ENCODE measurements at places on chromosomes 12 and 14.
A peak's percentile ranks its signal among the peaks of the same experiment; 100 is the strongest.

DNA sequence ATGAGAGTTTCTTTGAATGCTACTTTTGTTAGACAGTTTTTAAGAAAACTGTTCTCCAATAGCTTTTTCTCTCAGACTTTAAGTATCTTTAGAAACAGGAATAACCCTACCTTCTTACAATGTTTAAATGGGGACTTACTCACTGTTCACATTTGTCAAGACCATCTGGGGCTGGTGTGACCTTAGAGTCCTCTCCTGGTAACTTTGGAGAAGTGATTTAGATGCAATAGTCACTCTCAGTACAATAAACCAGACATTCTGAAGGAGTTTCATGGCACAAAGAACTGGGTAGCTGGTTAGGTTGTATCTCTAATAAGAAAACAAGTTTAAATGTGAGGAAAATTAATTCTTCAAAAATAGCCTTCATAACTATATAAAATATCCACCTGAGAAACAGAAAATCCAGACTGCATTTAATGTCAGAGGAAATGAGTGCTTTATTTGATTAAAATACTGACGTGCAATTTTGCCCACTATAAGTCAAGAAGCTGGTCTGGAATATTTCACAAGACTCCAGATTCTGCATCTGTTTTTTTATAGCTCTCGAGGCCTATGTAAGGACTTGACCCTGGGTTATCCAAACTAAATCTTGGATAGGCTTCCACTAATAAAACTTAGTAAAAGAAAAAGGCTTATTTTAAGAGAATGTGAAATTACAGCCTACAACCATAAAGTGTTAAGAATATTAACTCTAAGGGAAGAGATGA lies 108.7 kb downstream of the PTGER2 start:
- no peak overlapping the region for H3K27ac ChIP-seq
- H3K36me3 ChIP-seq: peaks cover 4% of the 10 kb centered on the region
- no peaks in the 10 kb centered on the region for H3K27me3 ChIP-seq
- H3K4me3 ChIP-seq: no peak overlapping the region
- no peaks in the 10 kb centered on the region for H3K4me1 ChIP-seq

GRCh38 chr14:89618811-89619551 lies 201.9 kb upstream of the FOXN3 start:
- no peaks in the 10 kb centered on the region for H3K27me3 ChIP-seq
- peaks cover 51% of the 10 kb centered on the region for H3K4me1 ChIP-seq
- peaks cover 31% of the 10 kb centered on the region for H3K36me3 ChIP-seq
- peak; percentile 60 for DNase-seq
- peak overlapping the region; percentile 90 for H3K4me3 ChIP-seq

DNA sequence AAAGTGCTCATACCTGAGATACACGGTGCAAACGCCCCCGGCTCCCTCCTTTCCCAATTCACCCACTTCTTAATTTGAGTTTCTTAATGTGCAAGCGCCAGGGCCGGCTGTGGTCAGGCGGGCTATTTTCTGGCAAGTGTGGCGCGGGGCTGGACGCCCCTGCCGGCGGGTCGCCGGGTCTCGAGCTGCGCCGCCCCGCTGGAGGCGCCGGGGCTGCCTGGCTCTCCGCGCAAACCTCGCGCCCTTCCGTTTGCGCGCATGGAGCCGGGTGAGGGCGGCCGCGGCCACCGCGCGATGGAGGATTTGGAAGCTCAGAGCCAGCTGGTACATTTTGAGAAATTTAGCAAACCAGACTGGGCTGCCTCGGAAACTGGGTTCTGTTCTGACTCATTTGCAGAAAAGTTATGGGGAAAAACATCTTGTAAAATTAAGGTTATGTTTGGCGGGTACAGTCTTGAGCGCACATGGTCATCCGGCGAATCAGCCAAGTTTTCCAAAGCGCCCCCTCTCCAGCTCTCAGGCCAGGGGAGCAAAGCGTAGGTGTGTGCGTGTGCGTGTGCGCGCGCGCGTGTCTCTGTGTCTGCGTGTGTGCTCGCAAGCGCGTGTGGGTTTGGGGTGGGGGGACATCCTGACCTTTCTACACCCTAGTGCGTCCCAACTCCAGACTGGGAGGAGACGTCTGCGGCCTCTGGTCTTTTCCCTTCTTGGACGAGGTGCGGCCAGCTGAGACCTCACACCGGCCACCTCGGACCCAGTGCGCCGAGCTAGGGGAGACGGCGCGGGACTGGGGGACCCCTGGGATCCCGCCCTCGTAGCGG lies 6.5 kb upstream of the OTX2 start:
- no peaks in the 10 kb centered on the region for H3K36me3 ChIP-seq
- H3K4me1 ChIP-seq: no peaks in the 10 kb centered on the region
- no peak for DNase-seq
- H3K27ac ChIP-seq: no peak overlapping the region
- peaks cover 47% of the 10 kb centered on the region for H3K27me3 ChIP-seq

- peaks cover 18% of the 10 kb centered on the region for H3K27me3 ChIP-seq
- H3K36me3 ChIP-seq: no peaks in the 10 kb centered on the region
Observed at GRCh38 chr12:95322326-95322725, 104.7 kb downstream of the VEZT start.

DNA sequence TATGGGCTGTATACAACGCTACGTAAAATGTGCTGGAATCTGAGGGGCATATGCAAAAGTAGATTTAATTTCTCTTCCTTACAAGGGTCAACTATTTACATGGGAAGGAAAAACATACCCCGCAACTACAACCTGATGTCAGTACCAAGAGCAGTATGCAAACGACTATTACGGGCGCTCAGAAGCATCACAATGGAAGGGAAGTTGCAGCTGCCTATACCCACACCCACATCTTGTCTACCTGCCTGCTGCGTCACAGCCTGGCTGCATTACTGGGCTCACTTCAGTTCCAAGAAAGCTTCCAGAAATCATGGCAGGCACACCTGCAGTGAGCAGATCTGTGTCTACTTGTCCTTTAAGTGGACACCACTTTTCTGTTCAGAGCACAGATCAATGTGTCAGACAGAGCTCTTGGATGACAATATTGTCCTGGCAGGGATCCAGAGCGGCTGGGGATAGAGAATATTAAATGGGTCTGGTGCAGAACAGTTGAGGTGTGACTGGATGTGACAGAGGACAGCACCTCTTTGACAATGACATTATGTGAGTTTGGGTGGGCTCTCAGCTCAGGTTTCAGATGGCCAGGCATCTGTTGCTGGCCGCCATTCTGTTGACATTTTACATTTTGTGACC lies 41.5 kb upstream of the GNG2 start:
- H3K36me3 ChIP-seq: no peaks in the 10 kb centered on the region
- no peak overlapping the region for H3K4me3 ChIP-seq

- H3K27me3 ChIP-seq: peaks cover 40% of the 10 kb centered on the region
- no peaks in the 10 kb centered on the region for H3K36me3 ChIP-seq
- no peak for DNase-seq
- no peak overlapping the region for H3K27ac ChIP-seq
- no peak overlapping the region for H3K4me3 ChIP-seq
- no peaks in the 10 kb centered on the region for H3K4me1 ChIP-seq
Observed at GRCh38 chr14:54252072-54252730, 144.6 kb upstream of the CDKN3 start.

- no peak overlapping the region for H3K4me3 ChIP-seq
- no peaks in the 10 kb centered on the region for H3K4me1 ChIP-seq
- peaks cover 37% of the 10 kb centered on the region for H3K36me3 ChIP-seq
- no peaks in the 10 kb centered on the region for H3K27me3 ChIP-seq
- no peak overlapping the region for H3K27ac ChIP-seq
Observed at GRCh38 chr12:101287357-101287756, 7.5 kb downstream of the UTP20 start.

DNA sequence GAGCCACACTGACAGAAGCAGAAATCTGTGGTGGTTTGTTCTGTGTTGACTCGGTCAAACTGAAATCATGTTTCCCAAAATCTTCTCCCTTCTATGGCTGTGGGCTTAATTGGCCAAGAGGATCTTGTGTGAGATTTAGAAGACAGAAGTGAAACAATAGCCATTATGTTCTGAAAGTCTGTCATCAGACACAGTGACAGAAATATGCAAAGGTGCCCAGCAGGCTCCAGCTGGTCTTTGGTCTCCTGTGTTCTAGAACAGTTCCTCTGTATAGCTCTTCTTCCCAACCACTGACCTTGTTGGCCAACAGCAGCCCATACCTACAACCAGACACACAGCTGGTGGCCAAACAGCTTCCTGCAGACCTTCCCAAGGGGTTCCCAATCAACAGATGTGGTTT lies 25.0 kb upstream of the COCH start:
- no peak overlapping the region for H3K4me3 ChIP-seq
- DNase-seq: no peak
- no peak overlapping the region for H3K27ac ChIP-seq
- H3K4me1 ChIP-seq: no peaks in the 10 kb centered on the region
- H3K36me3 ChIP-seq: no peaks in the 10 kb centered on the region
- peaks cover 54% of the 10 kb centered on the region for H3K27me3 ChIP-seq

GRCh38 chr14:79862045-79862444 lies 349.3 kb downstream of the DIO2 start:
- H3K4me1 ChIP-seq: no peaks in the 10 kb centered on the region
- no peak for DNase-seq

GRCh38 chr12:29572464-29572863 lies 75.0 kb upstream of the OVCH1 start:
- H3K4me3 ChIP-seq: no peak overlapping the region
- no peak for DNase-seq
- no peaks in the 10 kb centered on the region for H3K4me1 ChIP-seq
- H3K27ac ChIP-seq: no peak overlapping the region

GRCh38 chr12:29086325-29087271 lies 62.5 kb upstream of the FAR2 start:
- H3K27me3 ChIP-seq: no peaks in the 10 kb centered on the region
- DNase-seq: no peak
- no peak overlapping the region for H3K27ac ChIP-seq
- peaks cover 4% of the 10 kb centered on the region for H3K36me3 ChIP-seq
- H3K4me1 ChIP-seq: no peaks in the 10 kb centered on the region

DNA sequence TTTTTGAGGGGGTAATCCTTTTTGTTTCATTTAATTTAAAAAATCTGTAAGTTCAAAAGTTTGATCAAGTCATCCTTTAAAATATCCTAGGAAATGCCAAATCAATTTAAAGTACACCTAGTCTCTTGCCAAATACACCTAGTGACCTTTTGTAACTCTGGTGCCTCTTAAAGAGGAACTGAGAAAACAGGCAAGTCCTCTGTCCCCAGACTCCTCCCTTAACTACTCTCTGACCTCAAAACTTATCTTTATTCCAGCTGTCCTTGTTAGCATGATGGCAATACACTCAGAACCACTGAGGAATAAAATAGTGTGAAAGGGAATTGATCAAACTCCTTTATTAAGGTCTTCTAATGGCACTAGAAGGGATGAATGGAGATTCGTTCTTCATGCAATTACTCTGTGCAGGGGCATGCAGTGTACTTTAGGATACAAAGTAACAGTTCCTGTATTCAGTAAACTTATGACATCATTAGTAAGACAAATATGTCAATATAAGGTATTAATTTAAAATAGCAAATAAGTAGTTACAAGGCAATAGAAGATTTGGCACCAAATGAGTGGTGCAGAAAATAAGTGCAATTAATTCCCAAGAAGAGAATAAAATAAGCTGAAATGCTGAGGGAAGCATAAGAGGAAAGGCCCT lies 3.3 kb downstream of the FAR2 start:
- H3K36me3 ChIP-seq: peaks cover 4% of the 10 kb centered on the region
- H3K4me3 ChIP-seq: no peak overlapping the region

DNA sequence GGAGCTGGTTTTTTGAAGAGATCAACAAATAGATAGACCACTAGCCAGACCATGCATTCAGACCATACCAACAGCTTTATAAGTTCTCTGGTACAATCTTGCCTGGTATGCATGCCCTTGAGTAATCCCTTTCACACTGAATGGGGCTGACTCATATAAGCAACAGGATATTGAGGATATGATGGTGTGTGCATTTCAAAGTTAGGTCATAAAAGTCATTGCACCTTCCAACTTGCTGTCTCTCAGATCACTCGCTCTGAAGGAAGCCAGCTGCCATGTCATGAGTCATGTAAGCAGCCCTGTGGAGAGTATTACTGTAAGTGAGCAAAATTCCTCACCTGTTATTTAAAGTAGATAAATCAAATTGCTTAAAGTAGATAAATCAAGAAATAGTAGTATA lies 45.0 kb upstream of the OR6J1 start:
- H3K27me3 ChIP-seq: peaks cover 77% of the 10 kb centered on the region
- H3K4me1 ChIP-seq: no peaks in the 10 kb centered on the region
- no peak overlapping the region for H3K27ac ChIP-seq
- DNase-seq: no peak
- no peaks in the 10 kb centered on the region for H3K36me3 ChIP-seq
- H3K4me3 ChIP-seq: no peak overlapping the region

GRCh38 chr12:28998662-28999120 lies 150.4 kb upstream of the FAR2 start:
- peaks cover 7% of the 10 kb centered on the region for H3K27me3 ChIP-seq
- DNase-seq: no peak
- H3K4me3 ChIP-seq: no peak overlapping the region
- no peak overlapping the region for H3K27ac ChIP-seq
- no peaks in the 10 kb centered on the region for H3K4me1 ChIP-seq

DNA sequence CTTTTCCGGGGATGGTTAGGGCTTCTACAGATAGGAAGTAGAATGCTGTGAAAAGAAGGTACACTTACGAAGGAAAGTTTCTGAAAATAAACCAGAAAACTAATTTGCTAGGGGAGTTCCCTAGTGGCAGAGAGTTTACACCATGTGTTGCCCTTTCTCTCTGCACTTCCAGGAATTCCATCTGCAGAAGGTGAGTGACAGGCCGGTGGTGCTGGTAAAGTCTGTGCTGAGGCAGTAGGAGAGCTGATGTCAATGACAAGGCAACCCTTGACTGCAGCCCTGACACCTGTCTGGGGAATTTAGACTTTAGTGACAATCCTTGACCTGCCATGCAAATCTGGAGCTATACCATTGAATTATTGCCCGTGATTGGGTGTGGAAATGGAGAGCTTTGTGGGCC lies 687.8 kb downstream of the NRXN3 start:
- H3K4me1 ChIP-seq: no peaks in the 10 kb centered on the region
- no peak for DNase-seq
- H3K27ac ChIP-seq: no peak overlapping the region
- no peak overlapping the region for H3K4me3 ChIP-seq
- H3K27me3 ChIP-seq: no peaks in the 10 kb centered on the region

DNA sequence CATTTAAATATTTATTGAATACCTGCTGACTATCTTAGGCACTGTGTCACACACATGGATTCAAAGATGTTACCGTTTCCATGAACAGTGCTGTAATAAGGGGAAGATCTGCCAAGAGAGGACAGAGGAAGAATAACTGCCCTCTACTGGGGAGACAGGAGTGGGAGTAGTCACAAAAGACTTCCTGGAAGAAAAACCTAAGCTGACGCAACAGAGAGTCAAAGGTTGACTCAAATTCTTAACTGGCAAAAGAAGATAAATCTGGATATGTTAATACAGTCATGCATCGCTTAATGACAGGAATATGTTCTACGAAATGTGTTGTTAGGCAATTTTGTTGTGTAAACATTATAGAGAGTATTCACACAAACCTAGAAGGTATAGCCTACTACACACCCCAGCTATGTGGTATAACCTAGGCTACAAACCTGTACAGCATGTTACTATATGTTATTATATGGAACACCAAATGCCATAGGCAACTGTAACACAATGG lies 51.5 kb downstream of the DCAF5 start:
- H3K27ac ChIP-seq: peak overlapping the region; percentile 61
- no peaks in the 10 kb centered on the region for H3K27me3 ChIP-seq
- no peak for DNase-seq

GRCh38 chr14:59309291-59309900 lies 120.9 kb downstream of the DAAM1 start:
- no peak for DNase-seq
- H3K4me1 ChIP-seq: peaks cover 4% of the 10 kb centered on the region
- no peak overlapping the region for H3K4me3 ChIP-seq
- H3K36me3 ChIP-seq: peaks cover 3% of the 10 kb centered on the region

GRCh38 chr12:118783703-118784102 lies 197.6 kb upstream of the SRRM4 start:
- no peak overlapping the region for H3K4me3 ChIP-seq
- H3K27ac ChIP-seq: no peak overlapping the region
- H3K4me1 ChIP-seq: no peaks in the 10 kb centered on the region
- DNase-seq: no peak
- H3K36me3 ChIP-seq: no peaks in the 10 kb centered on the region
- no peaks in the 10 kb centered on the region for H3K27me3 ChIP-seq
